PC-3 (cell line): ENCODE measurements at places on chromosomes 6 and 20. TPM values are rescaled to one million over a fixed set of nuclear protein-coding genes. Genes with fewer than 3 reads are reported as not detected.

B3GAT2 gene
- total RNA-seq, result not detected in 2 replicates

CD83 gene
- 13.0 and 15.2 TPM in 2 replicates for total RNA-seq

HLA-G gene
- total RNA-seq, result not detected in 2 replicates

APMAP gene
- total RNA-seq, result 134 and 137 TPM in 2 replicates

BMP5 gene
- total RNA-seq, result not detected in 2 replicates

EFCAB8 gene
- not detected in 2 replicates for total RNA-seq

MATN4 gene
- total RNA-seq, result 0.33 TPM in 1 of 2 replicates, not detected in the other

PROKR2 gene
- total RNA-seq, result not detected in 2 replicates

DNA sequence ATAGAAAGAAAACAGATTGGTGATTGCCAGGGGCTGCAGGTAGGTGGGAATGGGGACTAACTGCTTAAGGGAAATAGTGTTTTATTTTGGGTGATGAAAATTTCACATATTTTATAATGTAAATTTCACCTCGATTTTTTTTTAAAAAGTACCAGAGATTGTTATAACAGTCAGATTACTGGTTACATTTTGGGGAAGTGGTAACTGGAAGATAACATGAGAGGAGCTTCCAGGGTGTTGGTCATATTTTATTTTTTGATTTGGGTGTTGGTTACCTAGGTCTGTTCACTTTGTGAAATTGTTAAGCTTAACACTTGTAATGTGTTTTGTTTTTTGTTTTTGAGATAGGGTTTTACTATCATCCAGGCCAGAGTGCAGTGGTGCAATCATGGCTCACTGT is 17.2 kb upstream of the CRIP3 start:
- no peaks in the 10 kb centered on the region for H3K27me3 ChIP-seq
- no peaks in the 10 kb centered on the region for H3K4me1 ChIP-seq
- no peak overlapping the region for H3K27ac ChIP-seq
- no peak overlapping the region for H3K4me3 ChIP-seq
- no peak for DNase-seq

DNA sequence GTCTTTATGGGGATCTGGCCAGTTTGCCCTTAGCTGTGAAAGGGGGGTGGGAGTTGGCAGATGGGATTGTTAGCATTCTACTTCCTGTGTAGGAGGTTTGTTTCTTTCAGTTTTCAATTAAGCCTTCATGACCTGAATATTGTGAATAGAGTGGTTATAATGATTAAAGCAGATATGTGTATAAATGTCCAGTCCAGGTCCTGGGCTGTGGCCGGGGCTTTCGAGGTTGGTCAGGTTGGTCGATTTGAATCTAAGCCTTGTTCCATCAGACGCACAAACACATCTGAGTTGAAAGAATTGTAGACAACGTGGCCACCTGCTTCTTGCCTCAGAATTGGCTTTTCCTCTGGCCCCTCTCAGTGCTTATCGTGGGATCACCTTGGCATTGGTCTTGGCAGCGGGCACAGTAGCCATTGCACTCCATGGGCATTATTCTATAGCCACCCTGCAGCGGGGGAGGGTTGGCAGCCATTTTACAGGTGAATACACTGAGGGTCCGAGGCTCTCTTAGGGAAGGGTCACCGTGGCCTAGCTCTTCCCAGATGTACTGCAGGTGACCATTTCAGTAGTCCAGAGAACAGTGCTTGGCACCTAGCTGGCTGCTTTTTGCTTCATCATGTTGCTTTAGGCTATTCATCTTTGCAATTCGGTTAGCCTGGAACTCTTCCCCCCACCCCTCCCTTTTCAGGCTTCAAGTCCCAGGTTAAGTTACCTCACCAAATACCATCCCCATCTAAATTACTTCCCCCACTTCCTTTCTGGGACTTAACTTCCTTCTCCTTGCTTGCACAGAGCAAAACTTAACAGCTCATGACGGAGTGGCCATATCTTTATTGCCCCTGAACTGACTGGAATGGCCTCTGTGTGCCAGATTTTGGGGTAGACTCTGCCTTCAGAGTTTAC is 1.1 kb downstream of the RNF114 start:
- H3K36me3 ChIP-seq, result peaks cover 29% of the 10 kb centered on the region
- peak overlapping the region; percentile 4 for H3K27ac ChIP-seq
- peaks cover 17% of the 10 kb centered on the region for H3K4me1 ChIP-seq
- peak overlapping the region; percentile 91 for H3K4me3 ChIP-seq
- H3K27me3 ChIP-seq, result no peaks in the 10 kb centered on the region

DNA sequence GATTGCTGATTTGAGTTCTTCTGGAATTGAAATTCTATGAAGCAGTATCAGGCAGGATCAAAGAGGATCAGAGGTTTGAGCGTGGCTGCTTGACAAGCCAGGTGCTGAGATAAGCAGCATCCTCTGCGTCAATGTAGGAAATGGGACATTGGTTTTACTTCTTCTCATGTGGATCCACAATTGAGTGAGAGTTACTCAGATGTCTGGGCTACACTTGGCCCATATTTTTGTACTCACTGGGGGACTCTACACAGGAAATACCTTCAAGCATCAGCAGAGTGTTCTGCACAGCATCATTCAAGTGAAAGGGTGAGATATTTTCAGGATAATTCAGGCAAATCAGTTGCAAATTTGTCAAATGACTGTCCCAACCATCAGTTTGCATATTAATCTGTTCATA is 613.9 kb upstream of the ARID1B start:
- no peaks in the 10 kb centered on the region for H3K4me1 ChIP-seq
- DNase-seq, result no peak
- no peaks in the 10 kb centered on the region for H3K36me3 ChIP-seq
- H3K4me3 ChIP-seq, result no peak overlapping the region

DNA sequence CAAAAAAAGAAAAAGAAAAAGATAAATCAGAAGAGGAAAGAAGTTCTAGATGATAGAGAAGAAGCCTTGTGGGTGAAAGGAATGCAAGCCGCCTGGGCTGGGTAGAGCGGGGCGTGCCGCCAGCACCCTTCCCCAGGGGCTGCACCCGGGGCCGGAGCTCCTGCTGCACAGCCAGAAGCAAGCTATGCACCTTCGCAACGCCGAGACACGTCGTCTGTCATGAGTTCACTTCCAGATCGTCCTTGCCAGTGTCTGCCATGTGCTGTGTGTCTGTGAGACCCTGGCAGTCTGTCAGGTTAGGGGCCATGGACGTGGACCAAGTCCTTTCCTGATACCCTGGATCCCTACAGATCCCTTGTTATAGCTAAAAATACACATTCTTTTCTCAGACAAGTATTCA is 25.5 kb upstream of the ADRM1 start:
- H3K4me3 ChIP-seq, result no peak overlapping the region
- H3K27ac ChIP-seq, result no peak overlapping the region
- H3K4me1 ChIP-seq, result no peaks in the 10 kb centered on the region
- peaks cover 34% of the 10 kb centered on the region; the same call in 1 of the 2 replicates for H3K36me3 ChIP-seq

- H3K36me3 ChIP-seq, result no peaks in the 10 kb centered on the region
- no peaks in the 10 kb centered on the region for H3K27me3 ChIP-seq
- H3K4me3 ChIP-seq, result no peak overlapping the region
- H3K27ac ChIP-seq, result no peak overlapping the region
- no peak for DNase-seq
Observed at GRCh38 chr6:12103158-12103557, 91.0 kb downstream of the HIVEP1 start.

- H3K27me3 ChIP-seq, result no peaks in the 10 kb centered on the region
- H3K27ac ChIP-seq, result no peak overlapping the region
Observed at GRCh38 chr6:2187826-2188225, 57.6 kb downstream of the GMDS start.

- no peak overlapping the region for H3K4me3 ChIP-seq
- H3K36me3 ChIP-seq, result no peaks in the 10 kb centered on the region
- DNase-seq, result no peak
- H3K4me1 ChIP-seq, result no peaks in the 10 kb centered on the region
- no peaks in the 10 kb centered on the region for H3K27me3 ChIP-seq
Observed at GRCh38 chr6:95099410-95099809, 477.9 kb upstream of the MANEA start.

GRCh38 chr6:157615420-157615769 is 207.7 kb upstream of the SNX9 start:
- H3K36me3 ChIP-seq, result no peaks in the 10 kb centered on the region
- H3K4me3 ChIP-seq, result no peak overlapping the region
- peak; percentile 13 for DNase-seq
- peak overlapping the region; percentile 99 for H3K27ac ChIP-seq
- H3K27me3 ChIP-seq, result no peaks in the 10 kb centered on the region

DNA sequence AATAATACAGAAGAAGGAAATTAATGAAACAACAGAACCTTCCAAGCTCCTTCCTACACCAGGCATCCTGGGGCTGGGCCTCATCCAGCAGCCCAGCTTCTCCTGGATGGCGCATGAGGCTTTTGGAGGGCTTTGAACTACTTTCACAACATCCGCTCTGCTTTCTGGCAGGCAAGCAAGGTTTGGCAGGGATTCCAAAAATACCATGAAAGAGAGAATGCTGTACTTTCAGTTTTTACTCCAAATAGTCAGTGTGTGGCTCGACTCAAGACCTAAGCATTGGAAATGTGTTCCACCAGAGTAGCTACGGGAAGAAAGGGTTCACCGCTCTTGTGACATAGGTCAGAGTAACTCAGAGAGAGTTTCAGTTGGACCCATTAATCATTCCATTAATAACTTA is 125.4 kb downstream of the OPRM1 start:
- H3K4me3 ChIP-seq, result no peak overlapping the region
- H3K27me3 ChIP-seq, result no peaks in the 10 kb centered on the region
- H3K27ac ChIP-seq, result no peak overlapping the region

DNA sequence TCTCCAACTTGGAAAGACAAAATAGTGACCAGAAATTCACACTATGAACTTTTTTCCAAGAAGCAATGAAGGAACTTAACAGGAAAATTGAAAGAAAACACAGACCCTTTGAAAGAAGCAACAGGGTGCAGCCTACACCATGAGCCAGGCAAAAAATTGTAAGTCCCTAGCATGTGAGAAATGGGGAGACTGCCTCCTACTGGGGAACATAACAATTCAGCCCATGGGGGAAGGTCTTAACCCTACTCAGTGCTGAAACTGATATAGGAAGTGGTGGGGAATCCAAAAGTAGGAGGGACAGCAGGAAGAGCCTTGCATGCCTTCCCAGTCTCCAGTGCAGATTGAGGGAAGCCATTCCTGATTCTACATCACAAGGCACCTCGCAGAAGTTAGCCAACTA is 235.1 kb upstream of the UFL1 start:
- no peak overlapping the region for H3K27ac ChIP-seq
- no peak for DNase-seq
- H3K27me3 ChIP-seq, result no peaks in the 10 kb centered on the region
- H3K4me3 ChIP-seq, result no peak overlapping the region

DNA sequence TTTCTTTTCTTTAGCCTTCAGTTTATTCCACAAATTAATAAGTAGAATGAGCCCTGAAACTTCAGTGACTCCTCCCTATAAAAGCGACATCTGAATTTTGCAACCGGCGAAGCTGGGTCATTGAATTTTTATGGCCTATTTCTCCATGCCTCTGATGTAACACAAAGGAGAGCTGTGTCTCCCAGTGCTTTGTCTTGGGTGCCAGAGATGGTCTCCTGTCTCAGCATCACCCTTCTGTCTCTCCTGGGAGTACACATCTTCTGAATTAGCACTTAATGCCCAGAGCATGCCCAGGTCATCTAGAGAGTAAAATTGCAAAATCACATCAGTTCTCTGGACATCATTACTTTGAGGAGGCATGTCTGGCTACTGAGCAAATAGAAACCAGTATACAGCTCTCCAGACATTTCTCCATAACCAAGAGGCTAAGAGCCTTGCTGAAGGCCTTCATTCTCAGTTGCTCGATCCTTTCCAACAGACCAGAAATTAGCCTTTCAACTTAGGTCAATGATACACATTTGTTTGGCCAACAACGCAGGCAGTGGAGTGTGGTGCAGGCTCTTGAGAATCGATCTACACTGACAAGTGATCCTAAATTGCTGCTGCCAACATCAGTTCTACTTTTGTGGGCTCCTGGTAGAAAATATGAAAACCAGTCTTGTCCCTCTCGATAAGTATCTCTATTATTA is 176.0 kb upstream of the FOXQ1 start:
- peaks cover 51% of the 10 kb centered on the region for H3K27me3 ChIP-seq
- DNase-seq, result no peak
- no peaks in the 10 kb centered on the region for H3K36me3 ChIP-seq
- no peak overlapping the region for H3K27ac ChIP-seq
- no peak overlapping the region for H3K4me3 ChIP-seq

- peaks cover 3% of the 10 kb centered on the region for H3K4me1 ChIP-seq
- H3K36me3 ChIP-seq, result no peaks in the 10 kb centered on the region
- no peak overlapping the region for H3K27ac ChIP-seq
- no peak overlapping the region for H3K4me3 ChIP-seq
Observed at GRCh38 chr6:81901551-81901966, 149.1 kb upstream of the TENT5A start.

- no peaks in the 10 kb centered on the region for H3K4me1 ChIP-seq
- H3K27ac ChIP-seq, result no peak overlapping the region
- H3K4me3 ChIP-seq, result no peak overlapping the region
- DNase-seq, result no peak
- H3K27me3 ChIP-seq, result peaks cover 67% of the 10 kb centered on the region
Observed at GRCh38 chr20:24914388-24915241, 34.5 kb upstream of the CST7 start.

DNA sequence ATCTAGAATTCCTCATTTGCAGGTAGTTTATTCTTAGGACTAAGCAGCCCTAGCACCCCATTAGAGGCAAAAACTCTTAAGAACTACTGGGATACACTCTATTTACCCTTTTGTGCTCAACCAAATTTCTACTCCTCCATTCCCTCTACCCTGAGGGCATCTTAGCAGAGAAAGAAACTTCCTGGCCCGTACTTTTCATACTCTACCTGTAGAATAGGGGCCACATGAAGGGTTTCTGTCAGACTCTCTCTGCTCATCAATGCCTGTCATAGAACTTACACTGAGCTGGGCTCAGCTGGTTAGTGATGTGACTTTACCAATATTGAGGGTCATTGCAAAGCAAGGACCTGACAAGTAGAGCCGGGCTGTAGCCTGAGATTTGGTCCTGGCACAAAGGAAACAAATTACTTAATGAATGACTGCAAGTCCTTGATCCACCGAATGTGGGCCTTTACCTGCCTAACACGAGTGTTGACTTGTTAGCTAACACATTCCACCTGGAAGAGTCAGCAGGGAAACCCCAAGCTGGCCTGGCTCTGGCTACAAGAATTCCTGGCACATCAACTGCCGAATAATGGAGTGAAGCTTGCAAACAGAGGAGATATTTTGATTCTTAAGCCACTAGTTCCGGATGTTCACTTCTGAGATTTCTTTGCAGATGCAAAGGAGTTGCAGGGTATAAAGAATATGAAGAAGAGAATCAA is 280.5 kb upstream of the JAG1 start:
- no peak overlapping the region for H3K4me3 ChIP-seq
- no peak overlapping the region for H3K27ac ChIP-seq
- H3K4me1 ChIP-seq, result peaks cover 9% of the 10 kb centered on the region
- no peaks in the 10 kb centered on the region for H3K27me3 ChIP-seq
- peak; percentile 65 for DNase-seq

DNA sequence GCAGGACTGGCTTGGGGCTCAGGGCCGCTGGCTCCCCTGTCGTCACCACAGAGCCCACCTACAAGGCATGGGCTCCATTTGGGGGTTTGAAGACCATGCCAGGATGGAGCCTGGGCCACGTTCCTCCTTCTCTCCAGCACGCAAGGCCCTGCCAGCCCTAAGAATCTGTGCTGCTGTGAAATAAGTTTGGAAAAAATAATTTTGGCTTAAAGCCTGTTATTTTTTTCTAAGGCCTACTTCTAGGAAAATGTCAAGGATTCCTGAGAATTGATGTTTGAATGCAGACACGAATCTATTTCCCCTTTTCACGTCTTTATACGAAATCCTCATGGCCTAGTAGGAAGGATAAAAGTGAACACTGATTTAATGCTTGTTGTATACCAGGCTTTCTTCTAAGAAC is 107.5 kb downstream of the LRFN2 start:
- no peaks in the 10 kb centered on the region for H3K4me1 ChIP-seq
- DNase-seq, result no peak
- 0 out of 2 replicates have a peak, but pooled peaks cover 12% of the 10 kb centered on the region for H3K27me3 ChIP-seq
- no peak overlapping the region for H3K4me3 ChIP-seq
- H3K36me3 ChIP-seq, result no peaks in the 10 kb centered on the region
- H3K27ac ChIP-seq, result no peak overlapping the region
